Kidney capillary endothelial cell (primary cell): ENCODE measurements at places on chromosomes 7 and 10.

DNA sequence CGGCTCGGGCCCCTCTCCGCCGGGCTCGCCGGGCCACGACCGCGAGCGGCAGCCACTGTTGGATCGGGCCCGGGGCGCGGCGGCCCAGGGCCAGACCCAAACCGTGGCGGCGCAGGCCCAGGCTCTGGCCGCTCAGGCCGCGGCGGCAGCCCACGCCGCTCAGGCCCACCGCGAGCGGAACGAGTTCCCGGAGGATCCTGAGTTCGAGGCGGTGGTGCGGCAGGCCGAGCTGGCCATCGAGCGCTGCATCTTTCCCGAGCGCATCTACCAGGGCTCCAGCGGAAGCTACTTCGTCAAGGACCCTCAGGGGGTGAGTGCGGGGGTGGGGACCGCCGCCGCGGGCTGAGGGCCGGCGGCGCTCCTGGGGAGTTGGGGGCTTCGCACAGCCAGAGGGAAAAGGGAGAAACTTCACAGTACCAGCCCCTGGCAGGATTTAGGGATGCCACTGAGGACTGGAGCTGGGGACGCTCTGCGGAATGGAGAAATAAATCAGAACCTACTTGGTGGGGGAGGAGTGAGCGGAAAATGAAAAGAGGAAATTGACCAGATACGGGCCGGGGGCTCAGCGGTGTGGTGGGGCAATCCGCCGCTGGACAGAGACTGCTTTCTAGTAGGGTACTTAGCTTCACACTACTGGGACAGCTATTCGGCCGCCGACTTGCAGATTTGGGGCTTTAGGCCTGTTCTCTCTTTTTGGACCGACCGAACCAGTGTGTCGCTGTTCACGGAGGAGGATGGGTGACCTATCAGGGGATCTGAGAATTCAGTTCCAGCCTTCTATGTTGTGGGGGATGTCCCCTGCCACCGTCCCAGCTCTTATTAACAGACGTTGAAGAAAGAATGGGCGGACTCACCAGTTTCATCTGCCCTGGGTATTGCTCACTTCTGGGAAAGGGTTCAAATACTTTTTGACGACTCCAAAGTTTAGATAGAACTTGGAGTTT is 669 bp downstream of the PI4K2A start:
- peak; percentile 16 for DNase-seq

DNA sequence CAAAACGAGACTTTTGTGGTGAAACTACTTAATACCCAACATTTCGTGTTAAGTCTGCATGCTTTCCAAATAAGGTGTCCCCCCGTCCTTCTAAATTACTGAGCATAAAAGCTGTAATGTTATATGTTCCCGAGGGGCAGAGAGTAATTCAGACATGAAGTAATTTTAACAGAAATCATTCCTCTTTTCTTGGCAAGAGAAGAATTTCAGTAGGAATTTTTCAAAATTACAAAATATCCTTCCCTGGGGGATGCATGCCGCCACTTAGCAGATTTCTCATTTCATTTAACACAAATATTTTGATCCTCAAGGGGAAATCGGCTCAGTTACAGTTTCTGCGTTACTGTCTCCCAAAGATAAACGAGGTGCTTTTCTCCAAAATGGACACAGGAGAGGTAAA is 213.2 kb upstream of the RHOBTB1 start:
- no peak for DNase-seq

DNA sequence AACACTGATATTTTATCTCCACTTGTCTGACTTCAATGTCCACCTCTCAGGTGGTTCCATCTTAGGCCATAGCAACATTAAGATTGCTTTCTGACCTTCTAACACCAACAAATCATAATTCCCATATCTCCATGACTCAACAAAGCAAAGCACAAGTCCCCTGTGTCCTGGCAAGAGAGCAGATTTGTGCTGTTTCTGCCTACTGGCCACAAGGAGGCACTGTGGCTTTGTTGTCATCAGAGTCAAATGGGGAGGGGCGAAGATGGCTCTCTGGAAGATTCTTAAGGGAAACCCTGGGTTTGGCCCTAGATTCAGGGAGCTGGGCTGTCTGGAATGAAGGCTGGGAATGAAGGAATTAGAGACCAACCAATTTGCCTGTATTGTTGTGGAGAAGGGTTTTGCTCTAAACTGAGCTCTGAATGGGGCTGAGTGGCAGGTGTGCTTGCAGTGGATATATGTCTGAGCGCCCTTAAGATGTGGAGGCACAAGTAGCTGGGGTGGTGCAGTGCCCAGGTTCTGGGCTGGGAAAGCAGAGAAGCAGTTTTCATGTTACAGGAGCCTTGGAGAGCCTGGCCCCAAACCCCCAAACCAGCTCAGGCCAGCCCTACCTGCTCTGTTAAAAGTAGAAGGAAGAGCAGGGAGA is 154.8 kb upstream of the PRSS58 start:
- DNase-seq, result peak; percentile 60

GRCh38 chr10:51629934-51630639 is 69.3 kb downstream of the CSTF2T start:
- DNase-seq, result no peak

DNA sequence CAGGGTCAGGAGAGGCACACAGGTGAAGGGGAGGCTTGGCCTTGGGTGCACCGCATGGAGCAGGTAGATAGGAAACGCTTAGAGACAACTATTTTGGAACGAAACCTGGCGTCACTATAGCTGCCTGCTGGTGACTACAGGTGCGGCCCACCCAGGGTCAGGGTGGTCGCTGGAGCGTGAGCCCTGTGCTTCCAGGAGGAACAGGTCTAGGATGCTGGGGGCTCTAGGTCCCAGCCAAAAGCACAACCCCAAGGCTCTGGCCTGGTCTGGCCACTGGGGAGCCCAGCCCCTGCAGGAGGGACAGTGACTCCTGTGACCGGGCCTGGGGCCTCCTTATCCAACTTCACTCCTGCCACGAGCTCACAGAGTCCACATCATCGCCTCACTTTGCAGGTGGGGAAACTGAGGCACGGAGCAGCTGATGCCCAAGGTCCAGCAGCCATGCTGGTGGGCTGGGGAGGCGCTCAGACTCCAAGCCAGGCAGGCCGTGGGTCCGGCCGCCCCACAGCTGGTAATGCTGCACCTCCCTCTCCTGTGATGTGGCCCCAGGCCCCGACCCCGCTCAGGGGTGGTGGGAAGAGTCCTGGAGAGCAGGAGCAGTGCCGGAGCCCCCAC is 9.0 kb downstream of the LFNG start:
- DNase-seq, result no peak
